ENCODE measurements at places on chromosomes 11 and 22. TPM values are rescaled to one million over a fixed set of nuclear protein-coding genes. Genes with fewer than 3 reads are reported as not detected.

Gene RAB36
- 4.7 TPM for total RNA-seq

Gene PLXNB2
- total RNA-seq = 221 TPM

Gene BIK
- 20.0 TPM for total RNA-seq

Gene MS4A13
- not detected for total RNA-seq

Gene ALG8
- total RNA-seq = 28.4 TPM

Gene RIC3
- 0.14 TPM for total RNA-seq

Gene MRGPRF
- total RNA-seq = 0.37 TPM

Gene SCT
- not detected for total RNA-seq

Gene UCP3
- total RNA-seq = not detected

Gene RTN3
- 61.7 TPM for total RNA-seq

Gene PATE2
- not detected for total RNA-seq

Gene SLC29A2
- 5.9 TPM for total RNA-seq

Gene SLC25A17
- 20.1 TPM for total RNA-seq
